WTC11 (cell line): ENCODE measurements at places on chromosomes 12 and 14.

GRCh38 chr12:107091989-107092641 lies 1.2 kb downstream of the CRY1 start:
- DNase-seq = no peak

DNA sequence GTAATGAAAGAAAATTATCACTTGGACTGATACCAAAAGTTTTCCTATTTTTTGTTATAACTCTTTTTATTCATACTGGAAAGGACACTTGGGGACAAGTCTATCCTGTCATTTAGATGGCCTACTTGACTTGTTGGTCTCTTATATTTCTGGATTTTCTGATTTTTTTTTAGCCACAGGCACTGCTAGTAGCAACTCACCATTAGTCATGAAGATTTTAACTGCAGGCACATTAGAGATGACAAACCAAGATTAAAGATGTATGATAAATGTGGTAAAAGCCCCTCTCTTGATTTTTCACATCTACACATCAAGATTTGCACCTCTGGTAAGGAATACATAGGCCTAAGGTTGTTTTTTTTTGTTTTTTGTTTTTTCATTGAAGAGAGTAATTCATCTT lies 217.0 kb downstream of the SLC25A21 start:
- DNase-seq = no peak

GRCh38 chr14:20627346-20628027 lies 14.0 kb downstream of the OR6S1 start:
- DNase-seq = no peak

DNA sequence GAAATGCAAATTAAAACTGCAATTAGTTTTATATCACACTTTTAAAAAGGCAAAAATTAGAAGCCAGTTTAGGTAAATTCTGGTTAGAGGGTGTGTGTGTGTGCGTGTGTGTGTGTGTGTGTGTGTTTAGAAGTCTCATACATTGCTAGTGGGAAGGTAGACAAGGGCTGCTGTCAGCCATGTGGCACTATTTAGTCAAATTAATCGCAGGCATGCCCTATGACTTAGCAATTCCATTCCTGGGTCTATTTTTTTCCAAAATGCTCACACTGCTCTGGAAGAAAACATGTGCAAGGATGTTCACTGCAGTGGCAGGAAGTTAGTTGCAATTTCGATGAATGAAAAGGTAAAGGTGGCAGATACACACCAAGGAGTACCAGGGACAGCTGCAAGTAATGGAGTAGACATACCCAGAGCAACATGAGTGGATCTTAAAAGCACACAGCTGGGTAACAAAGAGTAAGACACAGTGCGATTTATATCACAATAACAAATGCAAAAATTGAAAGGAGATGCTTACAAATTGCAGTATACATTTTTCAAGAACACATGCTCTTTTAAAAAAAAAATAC lies 11.6 kb downstream of the CAPZA3 start:
- no peak for DNase-seq

- DNase-seq = no peak
Measured at GRCh38 chr14:54487771-54488170, 1.0 kb downstream of the GMFB start.

DNA sequence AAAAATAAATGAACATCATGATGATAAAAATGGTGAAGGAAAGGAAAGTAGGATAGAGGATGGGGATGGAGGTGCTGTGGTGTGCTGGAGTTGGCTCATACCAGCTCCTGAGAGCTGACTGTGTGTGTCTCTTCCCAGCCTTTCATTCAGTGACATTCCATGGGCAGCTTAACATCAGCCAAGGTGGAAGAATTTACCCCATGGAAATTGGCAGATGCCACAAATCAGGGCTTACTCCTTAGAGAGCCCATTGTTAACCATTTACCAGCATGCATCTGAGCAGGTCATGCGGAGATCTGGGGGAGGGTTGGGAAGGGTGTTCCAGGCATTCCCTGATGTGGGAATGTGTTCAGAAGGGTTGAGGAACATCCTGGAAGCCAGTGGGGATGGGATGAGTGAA lies 164.7 kb upstream of the MYL2 start:
- no peak for DNase-seq

- DNase-seq = no peak
Measured at GRCh38 chr12:32617534-32617933, 61.6 kb upstream of the DNM1L start.
